Cerebellum (tissue), 4 donors: ENCODE measurements at places on chromosomes 4 and X. TPM values are rescaled to one million over a fixed set of nuclear protein-coding genes. Genes with fewer than 3 reads are reported as not detected.

DNA sequence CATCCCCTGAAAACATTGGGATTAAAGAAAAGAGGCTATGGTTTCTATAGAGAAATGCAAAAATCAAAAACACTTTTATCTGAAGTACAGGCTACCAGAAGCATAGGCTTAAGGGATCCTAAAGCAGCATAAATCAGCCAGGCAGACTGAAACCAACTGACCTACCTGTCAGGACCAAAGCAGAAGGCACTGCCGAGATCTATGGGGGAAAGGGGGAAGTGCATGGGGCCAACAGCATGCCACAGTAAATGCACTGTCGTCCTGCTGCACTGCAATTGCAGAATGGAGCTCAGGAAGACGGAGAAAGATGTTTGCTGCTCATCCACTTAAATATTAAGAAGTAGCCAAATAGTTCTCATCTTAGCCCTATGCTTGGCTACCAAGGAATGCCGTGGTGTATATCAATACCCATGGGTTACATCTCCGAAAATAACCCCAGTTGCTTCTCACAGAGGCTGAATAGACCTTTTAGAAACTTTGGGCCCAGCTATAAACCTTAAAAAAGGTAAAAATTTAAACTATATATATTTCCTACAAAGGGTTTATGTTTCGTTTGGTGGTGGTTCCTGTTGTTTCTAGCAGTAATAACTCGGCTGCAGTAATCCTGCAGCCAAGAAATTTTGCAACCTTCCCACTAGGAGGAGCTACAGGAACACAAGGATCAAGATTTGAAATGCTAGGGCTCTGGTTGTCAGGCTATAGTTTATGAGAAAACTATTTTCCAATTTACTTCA is 312.2 kb upstream of the DIAPH2 start:
- DNase-seq = peak; percentile 0

The NAA11 gene
- not detected for total RNA-seq

DNA sequence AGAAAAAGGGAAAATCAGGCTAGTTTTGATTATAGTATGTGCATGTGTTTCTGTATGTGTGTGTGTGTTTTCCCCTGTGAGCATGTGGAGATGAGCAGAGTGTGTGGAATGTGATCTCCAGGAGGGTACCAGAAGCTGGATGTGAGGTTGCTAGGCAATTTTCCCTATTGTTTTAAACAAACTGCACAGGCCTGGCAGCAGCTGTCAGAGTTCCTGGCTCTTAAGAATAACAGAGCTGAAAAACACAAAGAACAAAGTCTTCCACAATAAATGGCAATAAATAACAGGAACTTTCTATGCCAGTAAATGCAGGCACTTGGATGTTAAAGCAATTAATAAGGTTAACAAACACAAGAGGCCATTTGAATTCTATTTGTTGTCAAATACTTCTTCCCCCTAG is 344.6 kb upstream of the CTSO start:
- no peak for DNase-seq

GRCh38 chr4:31291238-31291637 is 571.1 kb downstream of the PCDH7 start:
- DNase-seq = no peak

- DNase-seq = no peak
Measured at GRCh38 chr4:103074744-103075434, 1.7 kb downstream of the SLC9B2 start.

GRCh38 chr4:148441624-148441985 is 609 bp downstream of the NR3C2 start:
- peak; percentile 11 for DNase-seq

DNA sequence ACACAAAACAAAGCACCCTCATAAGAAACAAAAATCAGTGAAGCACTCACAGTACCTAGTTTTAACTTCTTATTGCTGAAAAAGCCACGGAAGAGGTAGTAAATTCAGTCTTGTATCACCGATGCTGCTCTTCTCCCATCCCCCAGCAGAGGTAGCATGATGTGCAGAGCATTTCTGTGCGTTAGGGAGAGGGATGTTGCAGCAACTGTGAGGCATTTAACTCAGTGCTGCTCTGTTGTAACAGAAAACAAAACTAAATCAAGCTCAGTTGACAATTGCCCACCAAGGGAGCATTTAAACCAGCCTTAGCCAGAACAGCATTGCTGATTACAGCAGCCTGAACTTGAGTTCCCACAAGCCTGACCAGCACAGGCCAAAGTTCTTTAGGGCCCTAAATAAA is 1279.7 kb upstream of the ADGRL3 start:
- DNase-seq = no peak

The IL3RA gene
- total RNA-seq = 2.4 TPM

DNA sequence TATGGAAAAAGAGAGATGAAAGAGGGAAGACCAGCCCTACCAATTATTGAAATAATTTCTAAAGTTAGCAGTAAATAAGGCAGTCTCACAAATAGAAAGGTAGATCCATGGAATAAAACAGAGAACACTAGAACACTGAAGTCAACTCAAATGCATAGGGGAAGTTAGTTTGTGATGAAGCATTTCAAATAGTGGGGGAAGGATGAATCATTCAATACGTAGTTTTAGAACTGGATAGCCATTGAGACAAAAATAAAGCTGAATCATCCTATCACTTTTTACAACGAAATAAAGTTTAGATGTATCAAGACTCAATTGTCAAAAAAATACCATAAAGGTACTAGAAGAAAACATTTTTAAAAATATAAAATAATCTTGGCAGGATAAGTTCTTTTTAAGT is 143.2 kb upstream of the DGKK start:
- DNase-seq = no peak

The FREM3 gene
- 6.5 TPM for total RNA-seq

GRCh38 chr4:100889898-100890297 is 372.1 kb upstream of the EMCN start:
- no peak for DNase-seq

DNA sequence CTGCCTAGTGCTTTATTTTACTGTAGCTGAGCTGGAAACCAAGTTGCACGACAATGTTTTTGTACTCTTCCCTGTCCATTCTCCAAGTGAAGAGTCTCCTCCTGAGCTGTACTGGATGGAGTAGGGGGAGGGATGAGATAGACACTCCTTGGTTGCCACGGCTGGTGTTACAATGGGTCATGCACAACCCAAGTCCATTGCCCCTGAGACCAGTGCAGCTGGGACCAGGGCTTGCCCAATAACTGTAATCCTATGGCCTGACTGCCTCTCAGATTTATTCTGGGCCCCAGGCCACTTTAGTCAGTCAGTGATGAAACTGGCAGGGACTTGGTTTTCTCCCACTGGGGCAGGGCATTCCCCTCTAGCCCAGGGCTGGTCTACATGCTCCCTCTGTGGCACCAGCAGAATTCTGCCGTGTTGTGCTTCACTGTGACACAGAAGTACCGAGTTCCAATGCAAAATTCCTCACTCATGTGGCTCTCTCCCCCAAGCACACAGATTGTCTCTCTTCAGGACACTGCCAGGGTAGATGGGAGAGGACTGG is 203.3 kb upstream of the PCDH18 start:
- DNase-seq = no peak

DNA sequence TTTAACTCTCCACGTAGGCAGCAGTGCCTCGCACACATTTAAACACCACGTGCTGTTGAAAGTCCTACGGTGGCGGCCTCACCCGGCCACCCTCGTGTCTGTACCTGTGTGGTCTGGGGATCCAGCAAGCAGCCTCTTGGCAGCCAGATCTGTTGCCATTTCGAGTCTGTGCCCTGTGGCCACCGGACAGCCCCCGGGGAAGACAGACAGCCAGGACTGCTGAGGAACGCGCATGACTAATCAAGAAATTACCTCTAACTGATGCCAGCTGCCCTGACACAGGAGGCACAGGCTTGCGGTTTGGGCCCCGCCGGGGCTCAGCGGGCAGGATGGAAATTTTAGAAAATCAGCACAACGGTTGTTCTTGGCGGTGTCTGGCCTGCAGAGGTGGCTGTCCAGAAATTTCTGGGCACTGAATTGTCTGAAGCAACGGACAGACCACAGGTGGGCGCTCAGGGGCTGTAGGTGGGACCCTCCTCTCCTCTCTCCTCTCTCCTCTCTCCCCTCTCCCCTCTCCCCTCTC is 15.6 kb upstream of the ASMTL start:
- no peak for DNase-seq

- no peak for DNase-seq
Measured at GRCh38 chr4:168811786-168812651, 198.0 kb downstream of the CBR4 start.

DNA sequence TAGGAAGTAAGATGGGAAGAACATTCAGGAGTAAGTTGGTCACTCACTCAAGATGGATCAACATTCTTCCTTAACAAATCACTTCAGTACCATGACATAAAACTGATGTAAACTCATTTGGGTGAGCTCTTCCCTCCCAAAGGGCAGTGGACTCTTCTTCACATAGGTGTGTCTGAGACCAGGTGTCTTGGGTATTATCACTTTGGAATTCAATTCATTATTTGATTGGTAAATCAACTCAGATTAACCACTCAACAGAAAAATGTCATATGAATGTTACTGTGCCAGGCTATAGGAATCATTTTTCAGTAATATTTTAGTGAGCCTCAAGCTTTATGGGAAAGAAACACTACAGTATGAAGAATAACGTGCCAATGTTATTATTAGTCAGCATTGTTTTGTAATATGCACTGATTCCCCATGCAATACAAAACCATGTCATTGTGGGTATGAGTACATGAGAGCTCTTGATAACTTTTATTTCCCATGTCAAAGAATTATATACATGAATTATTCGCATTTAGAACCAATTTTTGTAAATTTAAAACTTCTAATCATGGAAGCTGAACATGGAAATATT is 58.6 kb upstream of the ETNPPL start:
- no peak for DNase-seq

DNA sequence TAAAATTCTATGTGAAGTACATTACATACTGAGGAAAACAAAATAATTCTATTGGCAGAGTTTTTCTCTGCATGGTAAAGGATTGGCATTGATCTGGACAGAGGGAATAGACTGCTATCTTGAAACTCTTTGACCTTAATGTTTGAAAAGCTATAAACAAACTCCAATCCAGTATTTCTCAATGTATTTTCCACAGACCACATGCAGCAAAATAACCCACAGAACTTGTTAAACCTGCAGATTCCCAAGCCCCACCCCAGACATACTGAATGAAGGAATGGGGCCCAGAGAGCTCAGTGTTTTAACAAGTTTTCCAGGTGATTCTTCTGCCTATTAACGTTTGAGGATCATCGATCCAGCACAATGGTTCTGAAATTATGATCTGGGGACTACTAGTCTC is 15.7 kb downstream of the RNF128 start:
- no peak for DNase-seq

DNA sequence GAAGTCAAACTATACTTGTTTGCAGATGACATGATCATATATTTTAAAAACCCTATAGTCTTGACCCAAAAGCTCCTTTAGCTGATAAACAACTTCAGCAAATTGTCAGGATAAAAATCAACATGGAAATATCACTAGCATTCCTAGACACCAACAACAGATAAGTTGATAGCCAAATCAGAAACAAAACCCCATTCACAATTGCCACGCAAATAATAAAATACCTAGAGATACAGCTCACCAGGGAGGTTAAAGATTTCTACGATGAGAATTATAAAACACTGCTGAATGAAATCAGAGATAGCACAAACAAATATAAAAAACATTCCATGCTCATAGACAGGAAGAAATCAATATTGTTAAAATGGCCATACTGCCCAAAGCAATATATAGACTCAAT is 605.0 kb upstream of the GRIA3 start:
- DNase-seq = no peak

DNA sequence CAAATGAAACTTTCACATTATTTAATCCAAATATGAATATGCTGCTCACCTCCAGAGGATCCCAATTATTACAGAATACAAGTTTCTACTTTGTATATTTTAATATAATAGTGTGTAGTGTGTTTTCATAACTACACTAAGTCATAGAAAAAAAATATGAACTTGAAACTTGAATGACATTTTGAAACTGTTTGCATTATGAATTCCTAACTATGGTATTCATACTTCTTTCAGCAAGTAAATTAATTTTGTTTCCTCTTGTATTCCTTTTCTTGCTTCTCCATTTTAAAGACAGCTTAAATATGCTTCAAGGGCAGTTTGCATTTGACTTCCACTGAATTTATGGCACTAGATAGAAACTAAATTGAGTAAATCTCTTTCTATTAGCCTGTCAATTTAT is 177.1 kb downstream of the BMPR1B start:
- no peak for DNase-seq

The LRIT3 gene
- total RNA-seq = 0.36 TPM

DNA sequence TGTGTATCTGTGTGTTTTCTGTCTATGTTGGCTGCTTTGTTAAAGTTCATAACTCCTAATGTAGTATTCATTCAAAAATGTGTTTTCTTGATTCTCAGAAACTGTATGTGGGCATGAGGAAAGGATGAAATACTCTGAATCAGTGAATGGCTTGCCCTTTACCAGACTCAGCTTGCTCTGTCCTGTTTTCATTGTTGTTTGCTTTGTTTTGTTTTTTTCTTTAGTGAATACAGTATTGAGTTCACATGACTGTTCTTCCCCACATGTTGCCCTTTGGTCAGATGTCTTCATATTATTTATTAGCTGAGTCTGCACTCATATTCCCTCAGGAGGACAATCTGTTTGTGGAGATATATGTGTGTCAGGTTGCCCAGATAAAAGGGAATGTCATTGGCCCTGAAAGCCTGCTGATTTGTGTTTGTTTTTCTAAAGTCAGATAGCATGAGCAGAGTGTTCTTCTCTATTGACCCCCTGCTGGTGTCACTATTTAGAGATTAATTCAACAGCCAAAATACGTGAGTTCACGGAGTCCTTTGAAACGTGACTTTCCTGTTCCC is 1184.4 kb downstream of the RPA4 start:
- DNase-seq = no peak

DNA sequence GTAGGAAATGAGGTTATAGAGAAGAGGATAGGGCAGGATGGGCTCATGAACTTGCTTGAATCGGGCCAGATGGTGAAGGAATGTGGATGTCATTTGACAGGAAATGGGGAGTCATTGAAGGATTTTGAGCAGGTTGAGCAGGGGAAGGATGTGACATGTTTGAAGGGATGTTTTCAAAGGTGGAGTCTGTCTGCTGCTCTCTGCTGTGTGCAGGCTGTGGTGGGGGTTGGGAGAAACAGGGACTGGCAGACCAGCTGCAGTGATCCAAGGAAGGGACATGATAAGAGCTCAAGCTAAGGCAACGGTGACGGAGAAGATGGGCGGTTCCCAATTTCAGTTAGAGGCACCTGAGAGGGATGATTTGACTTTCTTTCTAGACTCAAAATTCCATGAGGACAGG is 14.0 kb upstream of the XPNPEP2 start:
- DNase-seq = no peak

The PNPLA4 gene
- total RNA-seq = 10.5 TPM

GRCh38 chrX:64206556-64207162 is 1.2 kb upstream of the AMER1 start:
- DNase-seq = no peak

The IL2 gene
- not detected for total RNA-seq
